ENCODE measurements at places on chromosomes 12 and 14.

- DNase-seq: no peak
Observed at GRCh38 chr12:25254271-25254880, 3.6 kb upstream of the KRAS start.

DNA sequence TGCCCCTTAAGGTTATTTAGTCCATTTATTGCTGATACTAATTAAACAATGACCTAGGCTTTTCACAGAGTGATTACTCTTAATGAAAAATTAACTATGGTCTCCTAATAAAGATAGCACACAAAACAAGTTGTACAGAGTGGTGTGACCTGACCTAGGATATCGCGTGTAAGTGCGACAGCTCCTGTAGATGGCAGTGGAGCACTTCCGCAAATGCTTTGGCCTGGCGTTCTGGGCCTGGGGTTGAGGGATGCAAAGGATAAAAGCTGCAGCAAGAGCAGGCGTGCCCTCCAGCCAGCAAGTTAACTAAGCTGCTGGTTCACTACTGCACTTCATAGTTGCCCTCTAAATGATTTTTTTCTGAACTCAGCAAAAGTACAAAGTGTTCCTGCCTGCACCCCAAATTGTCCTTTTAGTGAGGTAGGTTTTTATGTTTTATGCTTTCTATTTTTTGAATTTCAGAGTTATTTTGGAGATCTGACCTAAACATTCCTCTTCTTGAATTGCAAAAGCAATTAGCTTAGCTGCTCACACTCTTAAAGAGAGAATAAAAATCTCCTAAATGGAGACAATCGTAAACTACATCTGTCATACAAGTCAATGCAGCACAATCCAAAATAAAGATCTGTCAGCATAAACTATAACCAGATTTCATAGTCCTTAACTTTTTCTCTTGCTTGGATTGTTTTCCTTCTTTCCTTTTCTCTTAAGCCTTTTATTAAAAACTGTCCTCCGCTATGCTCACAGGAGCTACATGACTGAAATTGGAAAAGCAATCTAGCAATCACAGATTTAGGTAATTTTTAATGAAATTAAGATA, 379.6 kb downstream of the LRIG3 start:
- DNase-seq: no peak

- no peak for DNase-seq
Observed at GRCh38 chr14:51328772-51329353, 88.8 kb downstream of the TMX1 start.

- no peak for DNase-seq
Observed at GRCh38 chr14:105876829-105877228, 350.4 kb downstream of the TMEM121 start.

DNA sequence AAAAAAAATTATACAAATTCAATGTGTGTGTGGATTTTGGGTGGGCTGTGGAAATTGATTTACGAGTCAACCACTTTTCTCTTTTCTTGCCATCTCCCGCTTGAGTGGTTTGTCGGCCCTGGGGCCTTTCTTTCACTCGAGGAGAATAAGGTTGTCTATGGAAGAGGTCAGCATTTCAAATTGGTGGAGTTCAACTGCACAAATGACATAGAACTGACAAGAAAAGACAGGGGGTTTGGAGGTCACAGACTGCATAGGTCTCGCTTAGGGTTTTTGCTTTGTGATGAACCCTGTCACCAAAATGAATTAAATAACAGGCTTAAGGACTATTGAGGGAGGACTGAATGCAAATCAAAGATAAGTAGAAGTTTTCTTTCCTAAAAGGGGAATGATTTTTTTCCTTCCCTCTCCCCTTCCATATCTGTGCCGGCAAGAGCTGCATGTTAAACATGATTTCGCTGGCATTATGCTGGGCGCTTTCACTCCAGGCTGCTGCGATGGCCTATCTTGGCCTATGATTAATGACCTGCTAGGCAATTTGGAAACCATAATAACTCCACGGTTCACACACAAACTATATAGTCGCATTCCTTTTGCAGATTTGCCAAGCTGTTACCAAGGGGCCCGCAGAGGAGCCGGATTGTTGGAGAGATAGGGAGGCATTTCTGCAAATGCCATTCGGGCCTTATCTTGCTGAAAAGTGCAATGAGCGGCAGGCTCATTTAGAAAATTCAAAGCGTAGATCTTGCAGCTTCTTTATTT, 20.7 kb downstream of the ASCL1 start:
- DNase-seq: no peak

- no peak for DNase-seq
Observed at GRCh38 chr12:104056419-104056972, 6.5 kb upstream of the GLT8D2 start.

- no peak for DNase-seq
Observed at GRCh38 chr14:71119832-71120231, 212.6 kb downstream of the PCNX1 start.

DNA sequence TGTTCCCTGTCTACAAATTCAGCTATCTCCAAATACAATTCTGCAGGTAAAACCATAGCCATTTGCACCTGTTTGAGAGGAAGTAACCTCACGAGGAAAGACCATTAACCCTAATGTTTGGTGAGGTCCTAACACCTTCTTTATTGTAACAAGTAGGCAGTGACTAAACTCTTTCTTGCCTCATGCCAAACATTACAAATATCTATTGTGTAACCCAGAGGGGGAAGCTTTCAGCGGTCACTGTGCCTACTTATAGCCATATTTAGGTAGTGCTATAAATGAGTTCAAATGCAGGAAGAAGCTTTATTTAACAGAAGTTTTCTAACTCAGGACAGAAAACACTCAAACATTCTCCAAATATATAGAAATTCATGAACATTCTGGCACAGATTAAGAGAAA, 252.7 kb downstream of the LRFN5 start:
- DNase-seq: no peak

DNA sequence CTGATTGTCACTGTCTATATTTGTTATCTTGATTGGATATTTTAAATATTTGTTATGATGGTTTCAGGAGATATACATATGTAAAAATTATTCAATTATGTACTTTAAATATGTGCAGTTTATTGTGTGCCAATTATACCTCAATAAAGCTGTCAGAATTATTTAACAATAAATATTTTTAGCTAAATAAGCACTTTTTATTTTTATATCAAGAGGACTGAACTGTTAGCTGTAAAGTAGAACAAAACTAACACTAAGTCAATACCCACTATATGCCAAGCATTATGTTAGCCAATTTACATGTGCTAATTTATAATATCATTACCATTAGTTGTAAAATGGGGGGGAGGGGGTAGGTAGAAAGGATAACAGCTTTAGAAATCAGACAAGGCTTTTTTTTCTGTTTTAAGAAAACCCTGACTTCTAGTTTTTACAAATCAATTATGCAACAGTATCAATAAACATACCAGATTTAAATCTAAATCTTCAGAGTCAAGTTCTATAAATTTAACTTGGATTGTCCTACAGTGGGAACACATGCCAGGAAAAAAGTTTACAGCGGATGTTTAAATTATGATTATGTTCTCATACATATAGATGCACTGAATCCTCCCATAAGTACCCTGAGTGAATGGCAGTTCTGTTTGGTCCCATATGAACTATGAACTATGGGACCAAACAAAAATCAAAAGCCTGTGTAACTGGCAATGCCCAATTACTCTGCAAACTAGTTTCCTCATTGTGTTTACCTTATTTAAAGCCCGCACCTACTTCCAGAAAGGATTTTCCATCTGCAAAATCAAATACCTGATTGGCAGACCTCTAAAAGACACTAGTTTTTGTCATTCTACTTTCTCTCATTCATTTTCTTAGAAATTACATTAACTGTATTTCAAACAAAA, 2.8 kb downstream of the RALGAPA1 start:
- DNase-seq: no peak

DNA sequence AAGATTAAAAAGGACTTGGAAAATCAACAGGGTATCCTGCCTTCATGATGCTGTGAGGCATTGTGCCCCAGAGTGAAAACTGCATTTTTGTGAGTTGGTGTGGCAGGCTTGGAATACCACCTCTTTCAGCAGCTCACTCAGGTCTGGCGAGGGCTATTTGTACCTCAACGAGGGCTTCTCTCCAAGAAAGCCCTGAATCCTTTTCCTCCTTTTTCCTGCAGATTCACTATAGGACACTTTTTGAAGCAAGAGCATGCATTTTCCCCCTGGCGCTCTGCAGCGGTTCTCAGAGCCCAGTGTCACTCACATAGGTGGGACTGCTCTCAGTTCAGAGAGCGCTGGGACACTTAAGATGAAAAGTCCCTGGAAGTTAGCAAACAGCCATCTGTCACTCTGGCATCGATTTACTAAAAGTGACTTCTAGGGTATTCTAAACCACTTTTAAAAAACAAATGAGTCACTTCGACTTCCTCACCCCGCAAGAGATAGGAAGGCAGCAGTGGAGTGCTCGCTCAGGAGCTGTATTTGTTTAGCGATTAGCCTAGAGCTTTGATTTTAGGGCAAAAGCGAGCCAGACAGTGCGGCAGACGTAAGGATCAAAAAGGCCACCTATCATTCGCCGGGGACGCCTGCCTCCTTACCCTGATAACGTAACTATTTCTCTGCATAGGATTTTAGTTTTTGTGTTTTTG, 782 bp upstream of the LGR5 start:
- no peak for DNase-seq

DNA sequence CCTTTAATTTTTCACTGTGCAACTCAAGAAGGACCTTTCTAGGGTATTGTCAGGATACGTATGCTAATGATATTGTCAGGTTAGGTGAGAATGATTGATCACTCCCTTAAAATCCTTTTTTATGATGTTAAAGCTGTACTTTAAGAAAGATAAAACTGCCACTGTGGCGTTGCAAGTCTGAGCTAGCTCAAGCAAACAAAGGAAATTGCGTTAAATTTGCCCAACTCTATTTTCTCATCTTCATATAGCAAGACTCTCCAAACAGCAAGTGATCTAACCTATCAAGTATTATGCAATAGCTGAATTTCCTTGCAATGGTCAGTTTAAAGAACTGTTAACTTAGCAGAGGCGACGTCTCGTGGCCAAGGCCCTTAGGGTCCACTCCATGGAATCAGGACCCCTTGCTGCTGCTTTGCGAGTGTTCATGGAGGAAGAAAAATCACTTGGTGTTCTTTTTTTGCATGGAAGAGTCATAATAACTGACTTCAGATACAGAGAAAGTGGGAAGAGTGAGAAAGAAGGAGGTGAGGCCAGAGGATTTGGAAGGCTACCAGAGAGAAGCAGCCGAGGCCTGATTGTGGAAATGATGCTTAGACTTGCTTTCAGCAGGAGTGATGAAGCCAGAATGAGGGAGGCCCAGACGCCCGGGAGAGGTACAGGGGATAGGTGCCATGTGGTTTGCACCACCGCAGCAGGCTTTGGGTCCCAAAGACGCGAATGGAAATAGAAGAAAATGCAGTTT, 2.5 kb downstream of the TRAF3 start:
- DNase-seq: no peak

- DNase-seq: no peak
Observed at GRCh38 chr12:12616512-12617310, 5.0 kb downstream of the CREBL2 start.

GRCh38 chr12:18808221-18808620, 70.3 kb downstream of the CAPZA3 start:
- DNase-seq: no peak
